ENCODE measurements at places on chromosomes 16 and 17.

DNA sequence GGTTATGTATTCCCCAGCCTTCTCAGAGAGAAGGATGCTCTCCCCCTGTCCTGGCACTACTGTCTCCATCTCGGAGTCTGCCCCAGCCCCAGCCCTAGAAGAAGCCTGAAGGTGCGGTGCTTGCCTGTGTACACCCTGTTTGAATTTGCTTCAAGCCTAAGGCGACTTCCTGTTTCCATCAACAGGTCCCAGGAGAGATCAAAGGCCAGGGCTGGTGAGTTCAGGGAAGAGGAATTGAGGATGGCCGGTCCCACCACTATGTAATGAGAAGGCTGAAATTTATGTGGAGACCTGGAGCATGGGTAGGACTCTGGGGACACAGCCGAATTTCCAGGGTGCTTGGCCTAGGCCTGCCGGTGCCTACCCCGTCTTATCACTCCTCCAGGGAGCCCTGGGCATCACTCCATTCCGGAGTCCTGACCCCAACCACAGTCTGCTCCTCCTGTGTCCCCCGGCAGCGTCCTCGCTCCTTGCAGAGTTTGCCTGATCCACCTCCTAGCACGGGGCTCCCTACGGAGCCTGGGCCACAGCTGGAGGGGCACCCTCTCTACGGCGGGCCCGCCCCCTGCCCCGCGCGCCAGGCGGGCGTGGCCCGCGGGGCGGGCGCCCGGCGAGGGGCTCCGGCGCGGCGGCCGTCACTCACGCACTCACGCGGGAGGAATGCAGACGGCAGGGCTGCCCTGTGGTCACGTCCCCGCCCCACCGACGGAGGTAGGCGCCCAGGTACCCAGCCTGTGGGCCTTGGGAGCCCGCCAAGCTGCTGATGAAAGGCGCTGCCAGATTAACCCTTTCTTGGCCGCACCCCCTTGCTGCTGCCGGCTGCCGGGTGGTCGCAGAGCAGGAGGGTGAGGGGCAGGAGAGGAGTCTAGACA is 53.8 kb upstream of the TAC4 start:
- DNase-seq: peak; percentile 18

GRCh38 chr17:75325827-75326225 is 36.6 kb upstream of the SLC25A19 start:
- no peak for DNase-seq

GRCh38 chr16:52581530-52581929 is 34.6 kb upstream of the TOX3 start:
- no peak for DNase-seq

DNA sequence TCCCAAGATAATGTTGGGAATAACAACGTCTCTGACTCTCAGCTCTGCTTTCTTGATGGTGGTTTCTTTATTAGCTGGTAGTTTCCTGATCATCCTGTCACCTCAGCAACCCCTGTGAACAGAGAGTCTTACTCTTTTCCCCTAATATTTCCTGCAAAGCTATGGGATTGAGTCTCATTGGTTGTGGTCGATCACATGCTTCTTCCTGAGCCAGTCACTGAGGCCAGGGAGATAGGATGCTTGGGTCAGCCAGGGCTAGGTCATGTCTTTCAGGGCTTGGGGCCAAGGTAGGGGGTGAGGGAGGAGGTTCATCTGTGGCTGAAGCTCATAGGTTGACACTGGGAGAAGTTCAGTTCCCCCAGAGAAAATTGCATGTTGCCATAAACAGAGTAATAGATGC is 114.3 kb downstream of the ABCC1 start:
- no peak for DNase-seq

DNA sequence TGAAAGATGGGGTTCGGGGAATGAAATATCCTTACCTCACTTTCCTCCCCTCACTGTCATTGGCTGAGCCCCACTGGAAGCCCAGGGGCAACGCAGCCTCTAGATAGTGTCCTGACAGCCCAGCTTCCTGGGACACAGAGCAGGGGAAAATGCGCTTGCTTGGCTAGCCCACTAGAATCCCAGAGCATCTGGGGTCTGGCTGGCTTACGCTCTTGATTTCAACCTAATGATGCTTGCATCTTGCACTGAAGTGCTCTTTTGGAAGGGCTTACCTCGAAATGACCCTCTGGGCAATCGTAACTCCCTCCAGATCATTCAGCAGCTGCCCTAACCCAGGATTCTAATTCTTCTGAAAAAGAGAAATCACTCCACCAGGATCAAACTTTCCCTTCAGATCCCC is 147.6 kb downstream of the SOX9 start:
- DNase-seq: no peak

GRCh38 chr17:39820541-39820940 is 43.6 kb downstream of the IKZF3 start:
- no peak for DNase-seq

DNA sequence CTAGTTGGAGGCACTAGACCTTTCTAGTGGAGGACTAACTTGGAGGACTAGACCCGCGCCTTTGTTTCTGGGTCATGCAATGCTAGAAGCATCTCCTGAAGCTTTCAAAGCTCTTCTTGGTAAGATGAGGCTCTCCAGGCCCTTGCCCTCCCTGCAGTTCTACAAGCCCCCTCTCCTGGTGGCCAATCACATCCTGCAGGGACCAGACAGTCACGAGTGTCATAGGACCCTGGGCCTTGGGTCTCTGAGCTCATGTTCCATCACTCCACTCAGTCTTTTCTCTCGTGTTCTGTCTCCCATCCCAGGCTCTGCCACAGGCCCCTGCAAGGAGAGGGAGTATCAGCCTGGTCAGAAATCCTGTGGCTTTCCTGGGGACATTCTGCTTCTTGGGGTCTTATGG is 119.6 kb downstream of the CYLD start:
- DNase-seq: no peak

DNA sequence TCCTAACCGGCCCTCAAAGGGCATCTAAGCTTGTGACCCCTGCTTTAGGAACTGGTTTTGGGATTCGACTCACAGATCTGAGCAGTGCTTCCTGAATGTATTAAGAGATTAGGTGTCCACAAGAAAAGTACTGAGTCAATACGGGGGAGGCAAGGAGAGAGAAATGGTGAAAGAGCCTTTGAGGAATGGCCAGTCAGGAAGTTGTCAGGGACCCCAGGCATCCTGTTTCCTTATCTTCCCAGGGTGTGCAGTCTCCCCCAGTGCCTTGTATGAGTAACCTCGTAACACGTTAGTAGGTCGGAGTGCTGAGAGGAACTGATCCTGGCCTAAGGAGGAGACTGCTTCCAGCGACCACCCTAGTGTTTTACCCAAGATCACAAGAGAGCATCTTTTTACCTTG is 16.4 kb upstream of the TMED6 start:
- no peak for DNase-seq

GRCh38 chr16:20902426-20902825 is 1.9 kb downstream of the LYRM1 start:
- no peak for DNase-seq

- DNase-seq: no peak
These were observed 12.2 kb upstream of the SLC52A1 start for GRCh38 chr17:5047446-5047845.

GRCh38 chr17:10698096-10698818 is 863 bp downstream of the ADPRM start:
- DNase-seq: no peak

DNA sequence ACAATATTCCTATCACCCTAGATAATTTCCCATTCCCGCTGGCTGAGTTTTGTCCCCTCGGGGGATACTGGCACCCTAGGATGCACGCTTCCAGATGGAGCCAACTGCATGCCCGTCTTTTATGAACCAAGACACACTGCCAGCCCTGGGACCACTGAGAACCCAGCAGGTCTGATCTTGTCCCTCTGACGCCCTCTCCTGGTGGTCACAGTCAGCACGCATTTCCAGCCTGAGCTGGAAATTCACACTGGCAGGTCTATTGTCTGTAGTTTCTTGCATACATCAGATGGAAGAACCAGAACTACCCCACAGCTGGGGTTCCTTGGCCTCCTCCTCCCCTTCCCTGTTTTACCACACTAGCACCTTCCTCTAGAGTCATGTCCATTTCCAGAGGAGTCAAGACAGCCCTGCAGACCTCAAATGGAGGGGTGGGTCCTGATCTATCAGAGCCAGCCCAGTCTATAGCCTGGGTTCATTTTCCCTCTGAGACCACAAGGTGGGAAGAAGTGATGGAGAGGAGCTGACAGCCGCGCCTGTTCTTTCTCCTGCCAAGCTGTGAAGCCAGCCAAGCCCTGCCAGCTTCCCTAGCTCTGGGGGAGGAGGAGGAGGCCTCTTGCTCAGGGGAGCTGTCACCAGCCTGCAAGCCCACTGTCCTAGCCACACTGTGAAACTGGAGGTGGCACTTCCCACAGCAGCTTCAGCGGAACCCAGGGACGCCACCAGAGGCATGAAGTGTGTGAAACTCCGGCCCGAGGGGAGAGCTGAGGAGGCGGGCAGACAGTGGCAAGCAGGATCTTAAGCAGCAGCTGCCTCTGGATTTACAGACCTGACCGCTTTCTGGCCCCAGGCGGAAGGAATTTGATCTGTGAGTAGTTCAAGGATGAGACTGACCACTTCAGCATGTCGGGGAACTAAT is 29.3 kb downstream of the MXRA7 start:
- DNase-seq: peak; percentile 24

GRCh38 chr16:73015612-73016487 is 32.1 kb downstream of the ZFHX3 start:
- DNase-seq: peak; percentile 68

DNA sequence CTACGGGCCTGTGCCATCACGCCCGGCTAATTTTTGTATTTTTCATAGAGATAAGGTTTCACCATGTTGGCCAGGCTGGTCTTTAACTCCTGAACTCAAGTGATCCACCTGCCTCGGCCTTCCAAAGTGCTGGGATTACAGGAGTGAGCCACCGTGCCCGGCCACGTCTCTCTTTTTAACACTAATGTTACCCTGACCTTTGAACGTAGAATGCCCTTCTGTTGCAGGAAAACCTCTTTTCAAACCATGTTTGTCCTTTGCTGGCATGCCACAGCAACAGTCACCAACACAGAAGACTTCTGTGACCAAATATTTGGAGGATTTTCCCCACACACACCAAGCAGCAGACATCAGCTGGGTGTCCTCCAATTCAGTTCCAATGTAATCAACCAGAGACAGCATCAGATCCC is 7.8 kb upstream of the HSD17B1 start:
- DNase-seq: no peak

DNA sequence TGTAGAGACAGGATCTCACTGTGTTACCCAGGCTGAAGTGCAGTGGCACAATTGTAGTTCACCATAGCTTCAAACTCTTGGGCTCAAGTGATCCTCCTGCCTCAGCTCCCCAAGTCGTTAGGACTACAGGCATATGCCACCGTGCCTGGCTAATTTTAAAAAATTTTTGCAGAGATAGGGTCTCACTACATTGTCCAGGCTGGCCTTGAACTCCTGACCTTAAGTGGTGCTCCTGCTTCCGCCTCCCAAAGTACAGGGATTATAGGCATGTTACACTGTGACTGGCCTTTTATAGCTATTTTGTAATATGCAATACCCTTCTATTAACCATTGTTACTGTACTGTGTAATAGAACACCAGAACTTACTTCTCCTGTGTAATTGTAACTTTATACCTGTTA is 139.3 kb upstream of the ZNF267 start:
- no peak for DNase-seq

GRCh38 chr16:11097094-11097786 is 152.9 kb downstream of the CLEC16A start:
- DNase-seq: no peak

- no peak for DNase-seq
These were observed 117.2 kb downstream of the GOSR1 start for GRCh38 chr17:30594223-30594952.

DNA sequence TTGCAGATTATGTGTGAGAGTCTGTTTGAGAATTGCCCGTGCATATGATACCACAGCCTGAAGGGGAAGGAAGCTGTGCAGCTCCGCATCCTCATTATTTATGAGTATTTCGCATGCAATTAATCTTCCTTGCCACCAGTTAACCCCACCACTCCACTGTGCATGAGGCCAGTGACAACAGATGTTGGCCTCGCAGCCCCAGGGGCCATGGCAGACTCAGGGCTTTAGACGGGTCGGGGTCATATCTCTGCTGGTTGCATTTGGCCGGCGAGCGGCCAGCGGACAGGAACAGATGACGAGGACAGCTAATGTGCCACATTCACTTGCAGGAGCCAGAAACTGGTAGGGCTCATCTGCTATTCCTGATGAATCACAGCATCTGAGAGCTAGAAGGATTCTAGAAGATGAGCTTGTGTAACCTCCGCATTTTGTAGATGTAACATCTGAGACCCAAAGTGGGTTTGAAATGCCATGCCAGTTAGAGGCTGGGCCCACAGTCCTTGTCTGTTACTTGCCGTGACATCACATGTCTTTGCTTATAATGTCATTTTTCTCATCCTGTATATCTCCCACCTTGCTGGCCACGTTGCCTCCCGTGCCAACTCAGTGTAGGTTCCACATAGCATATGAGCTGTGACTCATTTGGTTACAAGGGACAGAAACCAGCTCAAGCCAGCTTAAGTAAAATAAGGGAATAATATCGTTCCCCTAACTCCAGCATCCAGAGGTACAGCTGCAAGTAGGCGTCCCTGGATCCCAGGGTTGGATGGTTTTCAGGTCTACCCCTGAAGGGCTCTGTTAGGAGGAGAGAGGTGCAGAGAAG is 137.2 kb downstream of the SNX29 start:
- DNase-seq: no peak

- DNase-seq: no peak
These were observed 21.6 kb upstream of the IL17C start for GRCh38 chr16:88616736-88617135.

DNA sequence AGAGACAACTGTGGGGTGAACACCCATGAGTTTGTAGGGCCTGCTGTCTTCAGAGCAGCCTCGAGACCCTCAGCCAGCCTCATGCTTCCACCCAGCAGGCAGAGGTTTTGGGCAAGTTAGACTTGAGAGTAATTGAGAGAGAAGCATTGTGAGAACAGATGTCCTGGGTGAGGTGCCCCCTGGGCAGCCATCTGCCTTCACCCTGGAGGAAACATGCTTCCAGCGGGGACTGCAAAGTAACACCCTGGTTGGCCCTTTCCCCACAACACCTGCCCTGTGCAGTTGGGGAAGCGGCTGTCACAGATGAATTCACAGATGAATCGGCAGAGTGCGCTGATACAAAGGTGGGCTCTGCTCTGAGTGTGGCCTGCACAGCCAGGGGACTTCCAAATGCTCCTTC is 23.4 kb downstream of the ATPAF2 start:
- no peak for DNase-seq

- no peak for DNase-seq
These were observed 18.0 kb downstream of the C16orf87 start for GRCh38 chr16:46812781-46813540.

Measured in RCC 7860 (cell line).